ENCODE measurements at places on chromosomes 1 and 21.

DNA sequence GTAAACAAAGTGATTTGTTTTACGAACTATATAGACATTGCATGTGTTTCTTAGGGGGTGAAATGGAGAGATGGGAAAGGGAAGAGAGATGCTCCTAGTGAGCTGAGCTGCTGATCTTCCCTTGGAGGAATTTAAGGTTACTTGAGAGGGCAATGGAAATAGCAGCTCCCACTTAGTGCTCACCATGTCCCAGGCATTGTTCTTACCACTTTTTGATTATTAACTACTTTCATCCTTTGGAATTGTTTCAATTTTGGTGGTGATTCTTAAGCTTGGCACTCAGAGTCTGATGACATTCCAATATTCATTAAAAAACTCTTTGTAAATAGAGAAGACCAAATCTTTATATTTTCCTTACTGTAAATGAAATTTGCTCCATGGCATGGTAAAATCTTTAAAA lies 124.9 kb downstream of the ITSN1 start:
- no peaks in the 10 kb centered on the region for H3K27me3 ChIP-seq
- no peak for DNase-seq
- H3K4me3 ChIP-seq, result no peak overlapping the region
- H3K27ac ChIP-seq, result no peak overlapping the region

GRCh38 chr1:53172426-53173128 lies 24.0 kb upstream of the CPT2 start:
- no peak overlapping the region for H3K4me3 ChIP-seq
- H3K4me1 ChIP-seq, result peaks cover 16% of the 10 kb centered on the region
- H3K27ac ChIP-seq, result no peak overlapping the region
- no peak for DNase-seq
- no peaks in the 10 kb centered on the region for H3K36me3 ChIP-seq
- H3K27me3 ChIP-seq, result no peaks in the 10 kb centered on the region

DNA sequence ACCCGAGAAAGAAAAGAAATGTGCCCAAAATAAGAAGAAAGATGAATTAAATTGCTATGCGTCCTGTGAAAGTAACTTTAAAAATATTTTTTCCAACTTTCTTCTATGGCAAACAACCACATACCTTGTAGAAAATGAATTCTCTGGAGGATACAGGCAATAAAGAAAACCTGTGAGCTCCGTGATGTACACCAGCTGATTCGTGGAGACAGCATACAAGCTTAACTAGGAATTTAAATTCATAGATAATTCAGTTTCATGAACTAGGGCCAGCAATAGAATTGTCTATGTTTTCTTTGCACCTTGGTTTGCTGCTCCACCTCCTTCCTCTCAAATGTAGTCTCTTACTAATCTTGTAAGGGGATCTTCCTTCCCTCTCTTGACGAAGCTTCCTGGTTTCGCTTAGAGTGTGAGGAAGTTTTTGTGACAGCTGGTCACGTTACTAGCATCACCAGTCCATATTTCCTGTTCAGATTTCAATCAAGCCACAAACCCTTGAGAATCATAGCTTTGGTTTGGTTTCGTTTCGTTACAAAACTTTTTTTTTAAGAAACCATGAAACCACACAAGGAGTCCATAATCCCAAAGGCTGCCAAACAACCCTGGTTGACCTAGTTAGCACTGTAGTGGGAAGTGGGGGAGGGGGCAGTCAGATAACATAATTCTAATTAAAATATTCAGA lies 35.8 kb downstream of the GREM2 start:
- H3K4me1 ChIP-seq, result no peaks in the 10 kb centered on the region
- no peaks in the 10 kb centered on the region for H3K27me3 ChIP-seq
- no peak overlapping the region for H3K4me3 ChIP-seq

DNA sequence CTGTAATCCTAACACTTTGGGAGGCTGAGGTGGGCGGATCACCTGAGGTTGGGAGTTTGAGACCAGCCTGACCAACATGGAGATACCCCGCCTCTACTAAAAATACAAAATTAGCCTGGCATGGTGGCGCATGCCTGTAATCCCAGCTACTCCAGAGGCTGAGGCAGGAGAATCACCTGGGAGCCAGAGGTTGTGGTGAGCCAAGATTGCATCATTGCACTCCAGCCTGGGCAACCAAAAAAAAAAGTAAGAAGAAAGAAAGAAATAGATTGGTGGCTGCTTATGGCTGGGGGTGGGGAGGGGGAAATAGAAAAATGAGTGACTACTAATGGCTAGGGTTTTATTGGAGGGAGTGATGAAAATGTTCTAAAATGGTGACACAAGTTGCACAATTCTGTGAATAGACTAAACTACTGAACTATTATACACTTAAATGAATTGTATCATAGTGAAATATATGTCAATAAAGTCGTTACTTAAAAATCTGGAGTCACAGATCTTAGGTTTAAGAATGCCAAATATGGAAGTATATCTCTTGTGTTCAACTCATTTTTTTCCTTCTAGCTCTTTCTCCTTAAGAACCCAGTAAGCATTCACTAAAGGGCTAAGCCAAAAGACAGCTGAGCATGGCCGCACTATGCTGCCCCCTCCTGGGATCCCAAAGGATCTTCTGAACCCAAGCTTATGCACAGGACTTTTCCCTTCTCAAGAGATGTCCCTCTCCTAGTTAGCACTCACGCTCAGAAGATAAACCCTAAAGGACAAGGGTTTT lies 3.2 kb upstream of the NPL start:
- H3K27me3 ChIP-seq, result no peaks in the 10 kb centered on the region
- no peaks in the 10 kb centered on the region for H3K36me3 ChIP-seq
- DNase-seq, result peak; percentile 46
- no peak overlapping the region for H3K4me3 ChIP-seq
- H3K4me1 ChIP-seq, result peaks cover 14% of the 10 kb centered on the region

DNA sequence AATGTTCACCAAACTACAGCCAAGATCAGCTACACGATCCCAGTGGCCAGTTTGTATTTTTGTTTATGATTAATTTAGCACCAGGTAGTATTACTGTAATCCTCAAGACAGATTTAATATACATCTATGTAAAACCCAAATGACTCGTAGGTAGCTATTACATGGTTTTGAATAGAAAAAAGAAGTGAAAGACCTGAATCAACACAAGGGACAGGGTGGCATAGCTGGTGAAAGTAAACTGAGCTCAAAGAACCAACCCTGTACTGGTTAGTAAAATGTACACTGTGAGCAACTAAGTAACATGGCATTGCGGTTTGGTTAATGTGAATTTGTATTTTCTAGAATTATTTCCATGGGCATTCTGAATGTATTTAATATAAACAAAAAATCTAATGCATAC lies 8.8 kb downstream of the GPATCH2 start:
- H3K4me1 ChIP-seq, result no peaks in the 10 kb centered on the region
- peaks cover 21% of the 10 kb centered on the region for H3K36me3 ChIP-seq
- no peak overlapping the region for H3K4me3 ChIP-seq
- H3K27ac ChIP-seq, result no peak overlapping the region
- DNase-seq, result no peak
- H3K27me3 ChIP-seq, result no peaks in the 10 kb centered on the region

- H3K4me3 ChIP-seq, result peak overlapping the region; percentile 63
- peaks cover 17% of the 10 kb centered on the region for H3K36me3 ChIP-seq
- peak overlapping the region; percentile 99 for H3K27ac ChIP-seq
- no peaks in the 10 kb centered on the region for H3K27me3 ChIP-seq
These were observed 1.4 kb upstream of the IRF2BP2 start for GRCh38 chr1:234611225-234611846.

DNA sequence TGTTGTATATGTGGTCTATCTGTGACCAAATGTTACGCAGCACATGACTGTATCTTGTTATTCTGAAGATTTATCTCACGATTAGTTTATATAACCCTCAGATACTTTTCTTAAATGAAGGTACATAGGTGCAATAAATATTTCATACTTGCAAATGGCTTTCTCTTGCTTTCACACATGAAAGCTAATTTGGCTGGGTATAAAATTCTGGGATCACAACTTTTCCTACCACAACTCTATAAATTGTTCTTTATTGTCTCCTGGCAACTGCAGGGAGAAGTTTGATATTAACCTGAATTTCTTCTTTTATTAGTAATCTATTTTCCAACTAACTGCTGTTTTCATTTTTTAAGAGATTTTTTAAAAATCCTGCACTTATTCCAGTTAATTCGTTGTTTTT lies 58.9 kb downstream of the KCNK2 start:
- H3K27ac ChIP-seq, result no peak overlapping the region
- H3K4me3 ChIP-seq, result no peak overlapping the region
- no peaks in the 10 kb centered on the region for H3K27me3 ChIP-seq
- no peaks in the 10 kb centered on the region for H3K4me1 ChIP-seq
- no peak for DNase-seq
- H3K36me3 ChIP-seq, result no peaks in the 10 kb centered on the region

GRCh38 chr1:31505911-31506497 lies 70.3 kb upstream of the TINAGL1 start:
- no peak for DNase-seq
- no peaks in the 10 kb centered on the region for H3K4me1 ChIP-seq
- H3K4me3 ChIP-seq, result no peak overlapping the region
- no peaks in the 10 kb centered on the region for H3K36me3 ChIP-seq

DNA sequence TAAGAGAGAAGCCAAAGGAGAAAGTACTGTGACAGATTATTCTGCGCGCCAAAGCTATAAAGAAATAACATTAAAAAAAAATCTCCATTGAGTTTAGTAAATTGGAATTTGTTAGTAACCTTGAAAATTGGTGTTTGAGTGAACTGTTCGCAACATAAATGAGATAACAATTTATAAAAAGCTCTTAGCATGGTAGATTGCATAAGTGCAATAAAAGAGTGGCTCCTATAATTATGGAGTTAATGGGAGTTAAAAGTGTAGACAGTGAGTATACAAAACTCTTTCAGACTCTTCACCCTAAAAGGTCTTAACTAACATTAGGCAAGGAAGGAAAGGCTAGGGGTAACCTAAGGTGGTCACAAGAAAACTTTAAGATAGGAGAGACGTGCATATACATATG lies 50.6 kb downstream of the RPRD2 start:
- no peak overlapping the region for H3K4me3 ChIP-seq
- DNase-seq, result no peak
- H3K36me3 ChIP-seq, result peaks cover 24% of the 10 kb centered on the region
- H3K27me3 ChIP-seq, result no peaks in the 10 kb centered on the region
- H3K4me1 ChIP-seq, result no peaks in the 10 kb centered on the region

GRCh38 chr1:15016526-15016925 lies 137.0 kb upstream of the TMEM51 start:
- H3K27me3 ChIP-seq, result no peaks in the 10 kb centered on the region
- peaks cover 13% of the 10 kb centered on the region for H3K4me1 ChIP-seq
- H3K4me3 ChIP-seq, result no peak overlapping the region
- H3K36me3 ChIP-seq, result no peaks in the 10 kb centered on the region

DNA sequence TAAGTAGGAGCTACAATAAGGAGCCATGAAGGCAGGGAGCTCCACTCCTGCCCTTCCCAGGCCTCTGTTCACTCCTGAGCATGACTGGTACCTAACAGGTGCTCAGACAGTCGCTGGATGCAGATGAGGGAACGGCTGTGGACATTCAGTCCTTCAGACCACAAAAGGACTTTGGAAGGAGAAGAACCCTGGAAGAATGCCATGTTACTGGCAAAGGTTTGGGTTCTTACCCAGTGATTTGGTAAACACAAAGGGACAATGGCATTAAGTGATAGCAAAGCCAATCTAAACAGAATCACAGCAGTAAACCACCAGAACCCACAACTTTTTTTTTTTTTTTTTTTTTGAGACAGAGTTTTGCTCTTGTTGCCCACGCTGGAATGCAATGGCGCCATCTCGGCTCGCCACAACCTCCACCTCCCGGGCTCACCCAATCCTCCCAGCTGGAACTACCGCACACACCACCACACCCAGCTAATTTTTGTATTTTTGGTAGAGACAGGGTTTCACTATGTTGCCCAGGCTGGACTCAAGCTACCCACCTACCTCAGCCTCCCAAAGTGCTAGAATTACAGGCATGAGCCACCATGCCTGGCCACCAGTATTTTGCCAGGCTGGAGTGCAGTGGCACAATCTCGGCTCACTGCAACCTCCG lies 7.5 kb upstream of the CBR3 start:
- H3K27me3 ChIP-seq, result no peaks in the 10 kb centered on the region
- DNase-seq, result no peak

DNA sequence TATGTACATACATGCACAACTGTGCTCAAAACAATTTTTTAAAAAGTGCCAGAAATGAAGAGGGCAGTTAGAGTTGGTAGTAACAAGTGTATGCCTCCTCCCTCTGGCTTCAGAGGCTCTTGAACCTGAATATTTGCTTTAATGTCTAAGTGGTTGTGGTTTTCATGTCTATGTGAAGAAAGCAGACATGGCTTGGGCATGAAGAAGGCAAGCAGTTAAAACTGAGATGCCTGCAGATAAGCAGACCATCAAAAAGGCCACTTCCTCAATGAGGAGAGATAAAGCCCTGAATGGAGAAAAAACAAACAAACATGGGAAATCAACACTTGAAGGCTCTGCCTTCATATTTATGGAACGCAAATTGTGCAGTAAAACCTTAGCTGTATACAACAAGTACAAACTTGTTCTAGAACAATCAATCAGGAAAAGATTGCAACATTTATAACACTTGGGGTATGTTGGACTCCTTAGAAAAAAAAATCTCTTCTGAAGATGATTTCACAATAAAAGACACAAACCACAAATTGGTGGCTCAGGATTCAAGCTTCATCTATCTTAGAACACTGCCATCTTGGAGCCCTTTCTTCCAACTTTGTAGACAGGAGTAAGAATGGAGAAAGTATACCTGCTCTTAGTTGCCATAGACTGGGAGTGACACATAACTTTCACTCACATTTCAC lies 52.7 kb upstream of the PLA2G4A start:
- no peaks in the 10 kb centered on the region for H3K4me1 ChIP-seq
- H3K27ac ChIP-seq, result no peak overlapping the region
- H3K27me3 ChIP-seq, result no peaks in the 10 kb centered on the region
- no peak overlapping the region for H3K4me3 ChIP-seq
- H3K36me3 ChIP-seq, result no peaks in the 10 kb centered on the region

- DNase-seq, result no peak
- H3K27me3 ChIP-seq, result peaks cover 8% of the 10 kb centered on the region
- H3K36me3 ChIP-seq, result peaks cover 36% of the 10 kb centered on the region
- no peak overlapping the region for H3K27ac ChIP-seq
- H3K4me1 ChIP-seq, result peaks cover 5% of the 10 kb centered on the region
These were observed 6.7 kb downstream of the HLX start for GRCh38 chr1:220885971-220886370.

GRCh38 chr1:196960854-196961253 lies 16.5 kb upstream of the CFHR5 start:
- no peaks in the 10 kb centered on the region for H3K4me1 ChIP-seq
- DNase-seq, result no peak
- no peak overlapping the region for H3K4me3 ChIP-seq
- H3K36me3 ChIP-seq, result no peaks in the 10 kb centered on the region

DNA sequence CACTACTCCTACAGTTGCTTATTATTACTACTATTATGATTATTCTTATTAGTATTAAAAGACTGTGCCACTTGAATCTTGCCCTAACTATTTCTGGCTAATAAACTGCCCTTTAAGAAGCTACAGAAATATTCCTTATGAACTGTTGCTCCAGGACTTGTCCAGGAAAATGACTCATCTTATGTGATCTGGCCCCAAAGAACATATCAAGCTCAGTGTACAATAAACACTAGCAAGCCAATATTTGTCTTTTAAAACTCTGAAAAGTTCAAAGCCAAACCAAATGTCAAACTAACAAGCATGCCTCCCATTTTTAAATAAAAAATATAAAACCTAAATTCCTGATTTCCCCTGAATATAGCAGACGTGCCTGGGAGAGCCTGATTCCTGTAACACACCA lies 88.7 kb upstream of the SIM2 start:
- H3K4me1 ChIP-seq, result no peaks in the 10 kb centered on the region
- no peak overlapping the region for H3K27ac ChIP-seq
- H3K4me3 ChIP-seq, result no peak overlapping the region
- no peaks in the 10 kb centered on the region for H3K36me3 ChIP-seq
- H3K27me3 ChIP-seq, result peaks cover 32% of the 10 kb centered on the region

- no peaks in the 10 kb centered on the region for H3K27me3 ChIP-seq
- H3K36me3 ChIP-seq, result no peaks in the 10 kb centered on the region
- no peak for DNase-seq
- H3K4me1 ChIP-seq, result no peaks in the 10 kb centered on the region
- H3K27ac ChIP-seq, result no peak overlapping the region
These were observed 22.0 kb downstream of the BRINP3 start for GRCh38 chr1:190455631-190456030.
